Psoas muscle (tissue), 8 donors: ENCODE measurements at places on chromosomes 16 and 17. TPM values are rescaled to one million over a fixed set of nuclear protein-coding genes. Genes with fewer than 3 reads are reported as not detected.

DNA sequence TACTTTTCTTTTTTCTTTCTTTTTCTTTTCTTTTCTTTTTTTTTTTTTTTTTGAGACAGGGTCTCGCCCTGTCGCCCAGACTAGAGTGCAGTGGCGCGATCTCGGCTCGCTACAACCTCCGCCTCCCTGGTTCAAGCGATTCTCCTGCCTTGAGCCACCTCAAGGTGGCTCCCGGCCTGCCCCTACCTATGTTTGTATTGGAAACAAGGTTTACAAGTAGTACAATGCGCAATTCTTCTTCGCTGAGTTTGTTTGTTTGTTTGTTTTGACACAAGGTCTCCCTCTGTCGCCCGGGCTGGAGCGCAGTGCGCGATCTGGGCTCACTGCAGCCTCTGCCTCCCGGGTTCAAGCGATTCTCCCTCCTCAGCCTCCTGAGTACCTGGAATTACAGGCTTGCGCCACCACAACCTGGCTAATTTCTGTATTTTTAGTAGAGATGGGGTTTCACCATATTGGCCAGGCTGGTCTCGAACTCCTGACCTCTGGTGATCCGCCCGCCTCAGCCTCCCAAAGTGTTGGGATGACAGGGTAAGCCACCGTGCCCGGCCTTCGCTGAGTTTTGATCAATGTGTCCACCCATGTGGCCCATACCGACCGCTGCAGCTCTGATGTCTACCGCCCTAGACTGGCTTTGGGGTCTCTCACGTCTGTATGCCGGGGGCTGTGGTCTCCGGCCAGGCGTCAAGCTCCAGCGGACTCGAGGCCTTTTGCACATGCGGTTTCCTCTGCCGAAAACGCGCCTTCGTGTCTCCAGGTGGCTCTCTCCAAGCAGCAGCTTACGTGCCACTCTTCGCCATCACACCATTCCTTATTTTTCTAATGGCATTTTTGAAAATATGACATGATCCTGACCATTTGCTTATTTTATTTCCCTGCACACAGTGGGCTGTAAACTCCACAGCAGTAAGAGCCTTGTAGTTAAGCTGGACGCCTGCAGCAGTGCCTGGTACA, 1.1 kb upstream of the YBX2 start:
- H3K27ac ChIP-seq = peak overlapping the region; percentile 91
- peaks cover 35% of the 10 kb centered on the region for H3K4me1 ChIP-seq
- H3K4me3 ChIP-seq = peak overlapping the region; percentile 58
- H3K27me3 ChIP-seq = no peaks in the 10 kb centered on the region

GRCh38 chr17:12737740-12738469, 51.4 kb upstream of the ARHGAP44 start:
- H3K27ac ChIP-seq = no peak overlapping the region
- no peak overlapping the region for H3K4me3 ChIP-seq
- H3K4me1 ChIP-seq = no peaks in the 10 kb centered on the region
- H3K27me3 ChIP-seq = no peaks in the 10 kb centered on the region
- H3K36me3 ChIP-seq = no peaks in the 10 kb centered on the region
- no peak for DNase-seq

GRCh38 chr16:14399378-14400284, 230.4 kb downstream of the PARN start:
- H3K4me1 ChIP-seq = peaks cover 10% of the 10 kb centered on the region
- H3K36me3 ChIP-seq = no peaks in the 10 kb centered on the region
- H3K27ac ChIP-seq = peak overlapping the region; percentile 95
- peak; percentile 82 for DNase-seq
- H3K4me3 ChIP-seq = peak overlapping the region; percentile 49

GRCh38 chr16:65534121-65534528, 412.3 kb upstream of the CDH11 start:
- no peaks in the 10 kb centered on the region for H3K36me3 ChIP-seq
- H3K4me1 ChIP-seq = no peaks in the 10 kb centered on the region
- no peak for DNase-seq
- no peaks in the 10 kb centered on the region for H3K27me3 ChIP-seq
- no peak overlapping the region for H3K27ac ChIP-seq

Gene ALOX12B
- not detected for polyA plus RNA-seq

- H3K27me3 ChIP-seq = no peaks in the 10 kb centered on the region
- peaks cover 50% of the 10 kb centered on the region for H3K4me1 ChIP-seq
- no peaks in the 10 kb centered on the region for H3K36me3 ChIP-seq
- H3K4me3 ChIP-seq = no peak overlapping the region
- H3K27ac ChIP-seq = no peak overlapping the region
- DNase-seq = no peak
These were observed 45.1 kb downstream of the ZFHX3 start for GRCh38 chr16:73002866-73003265.

GRCh38 chr16:47777220-47777619, 316.1 kb downstream of the PHKB start:
- no peak overlapping the region for H3K27ac ChIP-seq
- H3K36me3 ChIP-seq = no peaks in the 10 kb centered on the region
- no peak for DNase-seq
- no peaks in the 10 kb centered on the region for H3K27me3 ChIP-seq
- no peaks in the 10 kb centered on the region for H3K4me1 ChIP-seq

DNA sequence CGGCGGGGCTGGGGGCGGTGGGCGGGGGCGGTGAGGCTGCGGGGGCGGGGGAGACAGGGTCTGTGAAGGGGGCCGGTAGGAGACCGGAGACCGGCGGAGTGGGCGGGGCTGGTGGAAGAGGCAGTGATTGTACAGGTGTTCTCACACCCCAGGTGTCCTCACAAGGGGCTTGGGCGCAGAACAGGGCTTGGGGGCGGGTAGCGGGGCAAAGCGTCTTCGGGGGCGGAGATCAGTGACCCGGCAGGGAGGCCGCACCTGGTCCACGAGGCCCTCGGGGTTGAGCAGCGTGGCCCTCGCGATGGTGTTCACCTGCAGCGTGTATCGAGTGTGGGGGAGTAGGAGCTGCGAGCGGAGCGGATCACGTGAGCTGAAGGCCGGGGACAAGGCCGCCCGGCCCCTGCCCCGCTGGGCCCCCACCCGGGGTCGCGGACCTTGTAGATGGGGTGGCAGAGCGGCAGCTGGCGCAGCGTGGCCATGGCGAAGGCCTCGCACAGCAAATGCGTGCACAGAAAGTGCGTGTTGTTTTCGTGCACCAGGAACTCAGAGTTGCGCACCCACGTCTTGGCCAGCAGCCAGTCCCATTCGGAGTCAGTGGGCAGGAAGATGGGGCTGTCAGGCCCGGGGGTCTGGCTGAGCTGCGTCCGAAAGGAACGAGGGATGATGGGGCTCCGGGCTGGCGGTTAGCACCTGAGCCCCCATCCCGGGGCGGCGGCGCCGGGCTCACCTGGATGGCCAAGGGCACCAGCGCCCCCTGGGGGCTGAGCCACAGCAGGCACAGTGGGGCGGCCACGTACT, 8.5 kb downstream of the ALOXE3 start:
- H3K27ac ChIP-seq = no peak overlapping the region
- no peak overlapping the region for H3K4me3 ChIP-seq
- H3K4me1 ChIP-seq = no peaks in the 10 kb centered on the region
- no peaks in the 10 kb centered on the region for H3K36me3 ChIP-seq

- H3K27me3 ChIP-seq = no peaks in the 10 kb centered on the region
- H3K4me3 ChIP-seq = no peak overlapping the region
These were observed 621.8 kb upstream of the ZFHX3 start for GRCh38 chr16:73669535-73670274.

Gene KRT27
- polyA plus RNA-seq = not detected

DNA sequence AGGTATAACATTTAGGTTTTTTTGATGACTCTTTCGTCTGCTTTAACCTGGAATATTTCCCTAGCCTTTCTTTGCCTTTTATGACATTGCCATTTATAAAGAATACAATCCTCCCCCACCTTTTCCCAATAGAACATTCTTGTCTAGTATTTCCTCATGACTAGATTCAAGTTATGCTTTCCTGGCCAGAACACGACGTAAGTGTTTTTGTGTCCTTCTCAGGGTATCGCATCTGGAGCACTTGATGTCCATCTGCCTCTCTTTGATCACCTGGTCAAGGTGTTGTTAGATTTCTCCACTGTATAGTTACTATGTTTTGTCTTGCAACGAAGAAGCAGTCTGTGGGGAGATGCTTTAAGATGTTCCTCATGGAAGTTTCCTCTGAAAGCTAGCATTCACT, 87.4 kb downstream of the MSI2 start:
- peaks cover 33% of the 10 kb centered on the region for H3K4me1 ChIP-seq
- no peaks in the 10 kb centered on the region for H3K27me3 ChIP-seq
- H3K36me3 ChIP-seq = no peaks in the 10 kb centered on the region
- H3K4me3 ChIP-seq = no peak overlapping the region

DNA sequence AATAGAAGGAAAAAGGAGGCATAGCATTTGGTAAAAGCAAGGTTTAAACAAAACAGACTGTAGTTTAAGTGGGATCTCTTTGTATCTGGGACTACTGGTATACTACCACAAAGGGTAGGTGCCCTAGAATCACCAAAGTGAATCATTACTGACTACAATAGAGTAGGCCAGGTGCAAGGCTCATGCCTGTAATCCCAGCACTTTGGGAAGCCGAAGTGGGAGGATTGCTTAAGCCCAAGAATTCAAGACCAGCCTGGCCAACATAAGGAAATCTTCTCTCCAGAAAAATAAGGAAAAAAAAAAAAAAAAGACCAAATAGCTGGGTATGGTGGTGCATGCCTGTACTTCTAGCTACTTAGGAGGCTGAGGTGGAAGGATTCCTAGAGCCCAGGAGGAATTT, 60.8 kb upstream of the CORO6 start:
- H3K4me1 ChIP-seq = peaks cover 63% of the 10 kb centered on the region

GRCh38 chr16:89458551-89458950, 31.8 kb downstream of the ANKRD11 start:
- H3K27ac ChIP-seq = no peak overlapping the region
- H3K27me3 ChIP-seq = no peaks in the 10 kb centered on the region
- no peak overlapping the region for H3K4me3 ChIP-seq
- no peak for DNase-seq

Gene CSH2
- not detected for polyA plus RNA-seq

Gene TMEM88
- polyA plus RNA-seq = 42.6 TPM

Gene OTOA
- polyA plus RNA-seq = 0.06 TPM

DNA sequence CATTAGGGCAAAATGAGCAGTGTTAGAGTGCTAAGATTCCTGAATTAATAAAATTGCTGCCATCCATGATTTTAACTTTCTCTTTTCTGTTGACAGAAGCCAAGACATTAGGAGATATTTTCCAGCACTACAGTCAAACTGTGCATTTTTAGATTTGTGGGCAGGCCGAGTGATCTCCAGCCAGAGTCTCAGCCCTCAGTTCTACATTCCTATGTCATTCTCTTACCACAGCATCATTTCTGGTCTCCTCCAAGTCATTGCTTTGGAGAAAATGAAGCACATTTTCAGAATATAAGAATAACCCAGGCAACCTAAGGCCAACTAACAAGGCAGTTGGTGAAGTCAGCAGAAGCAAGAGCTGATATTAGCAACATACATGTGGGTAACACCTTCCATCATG, 74.6 kb upstream of the NUDT7 start:
- no peak for DNase-seq
- H3K27me3 ChIP-seq = no peaks in the 10 kb centered on the region
- no peaks in the 10 kb centered on the region for H3K36me3 ChIP-seq
- H3K4me1 ChIP-seq = no peaks in the 10 kb centered on the region

Gene CLEC10A
- 2.4 TPM for polyA plus RNA-seq

Gene IRX3
- 25.0 TPM for polyA plus RNA-seq

Gene XYLT1
- 1.6 TPM for polyA plus RNA-seq

Gene CRHR1
- not detected for polyA plus RNA-seq

DNA sequence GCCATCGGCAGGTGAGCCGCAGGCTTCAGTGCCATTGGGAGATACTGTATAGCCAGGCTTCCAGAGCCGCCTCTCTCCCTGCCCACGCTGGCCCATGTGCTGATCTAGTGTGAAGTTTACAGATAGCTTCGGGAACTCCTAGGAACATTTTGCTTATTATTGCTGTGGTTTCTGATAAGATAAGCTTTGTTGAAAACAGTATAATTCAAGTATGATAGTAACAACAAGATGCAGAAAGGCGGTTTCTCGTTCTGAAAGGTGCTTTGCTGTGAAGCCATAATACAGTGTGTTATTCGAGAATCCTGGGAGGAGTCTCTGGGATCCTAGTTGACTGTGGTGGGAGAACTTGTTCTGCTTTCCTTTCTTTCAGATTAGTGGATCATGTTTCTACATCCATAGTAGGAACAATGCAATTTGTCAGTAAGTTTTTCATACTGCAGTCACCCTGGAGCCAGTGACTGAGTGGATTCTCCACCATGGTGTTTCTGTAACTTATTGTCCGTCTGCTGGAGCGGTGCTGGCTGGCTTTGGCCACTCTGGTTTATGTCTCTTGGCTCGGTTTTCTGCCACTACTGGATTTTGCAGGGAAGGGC, 31.5 kb downstream of the RAB11FIP3 start:
- peak overlapping the region; percentile 53 for H3K27ac ChIP-seq
- peaks cover 12% of the 10 kb centered on the region for H3K36me3 ChIP-seq
- peak overlapping the region; percentile 13 for H3K4me3 ChIP-seq
- DNase-seq = no peak
- no peaks in the 10 kb centered on the region for H3K27me3 ChIP-seq

DNA sequence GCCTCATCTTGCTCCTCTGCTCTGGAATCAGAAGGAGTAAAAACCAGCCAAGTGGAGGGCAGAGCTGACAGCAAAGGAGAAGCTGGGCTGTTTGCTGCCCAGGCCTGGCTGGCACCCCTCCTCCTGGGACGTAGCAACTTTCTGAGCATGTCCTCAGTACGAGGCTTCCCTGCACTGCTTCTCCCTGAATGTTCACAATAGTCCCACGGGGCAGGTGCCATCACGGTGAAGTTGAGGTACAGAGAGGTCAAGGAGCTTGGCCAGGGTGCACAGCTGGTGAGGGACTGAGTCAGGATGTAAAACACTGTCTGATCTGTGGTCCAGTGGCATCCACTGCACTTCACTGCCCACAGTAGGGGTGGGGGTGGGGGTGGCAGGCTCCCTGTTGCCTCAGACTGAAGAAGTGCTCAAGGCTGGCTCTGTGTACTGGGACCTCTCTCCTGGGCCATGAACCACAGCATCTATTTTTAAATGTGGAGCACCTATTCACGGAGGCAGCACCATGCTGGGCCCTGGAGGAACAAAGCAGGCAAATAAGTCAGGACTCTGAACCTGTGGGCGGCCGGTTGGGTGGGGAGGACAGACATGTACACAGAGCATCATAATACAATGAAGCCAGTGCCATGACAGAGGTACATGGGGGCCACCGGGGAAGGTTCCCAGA, 369.5 kb downstream of the SEC14L1 start:
- no peaks in the 10 kb centered on the region for H3K27me3 ChIP-seq
- no peak overlapping the region for H3K27ac ChIP-seq
- H3K36me3 ChIP-seq = no peaks in the 10 kb centered on the region
- DNase-seq = peak; percentile 35

Gene ADAM11
- polyA plus RNA-seq = 0.03 TPM

GRCh38 chr16:52545898-52546266, 1.1 kb downstream of the TOX3 start:
- H3K4me3 ChIP-seq = peak overlapping the region; percentile 44
- no peak overlapping the region for H3K27ac ChIP-seq
- H3K27me3 ChIP-seq = peaks cover 62% of the 10 kb centered on the region
- no peak for DNase-seq
- no peaks in the 10 kb centered on the region for H3K36me3 ChIP-seq

Gene RCVRN
- polyA plus RNA-seq = not detected
